AG04449 (cell line): ENCODE measurements at places on chromosomes 7 and 10.
A peak's percentile ranks its signal among the peaks of the same experiment; 100 is the strongest.

DNA sequence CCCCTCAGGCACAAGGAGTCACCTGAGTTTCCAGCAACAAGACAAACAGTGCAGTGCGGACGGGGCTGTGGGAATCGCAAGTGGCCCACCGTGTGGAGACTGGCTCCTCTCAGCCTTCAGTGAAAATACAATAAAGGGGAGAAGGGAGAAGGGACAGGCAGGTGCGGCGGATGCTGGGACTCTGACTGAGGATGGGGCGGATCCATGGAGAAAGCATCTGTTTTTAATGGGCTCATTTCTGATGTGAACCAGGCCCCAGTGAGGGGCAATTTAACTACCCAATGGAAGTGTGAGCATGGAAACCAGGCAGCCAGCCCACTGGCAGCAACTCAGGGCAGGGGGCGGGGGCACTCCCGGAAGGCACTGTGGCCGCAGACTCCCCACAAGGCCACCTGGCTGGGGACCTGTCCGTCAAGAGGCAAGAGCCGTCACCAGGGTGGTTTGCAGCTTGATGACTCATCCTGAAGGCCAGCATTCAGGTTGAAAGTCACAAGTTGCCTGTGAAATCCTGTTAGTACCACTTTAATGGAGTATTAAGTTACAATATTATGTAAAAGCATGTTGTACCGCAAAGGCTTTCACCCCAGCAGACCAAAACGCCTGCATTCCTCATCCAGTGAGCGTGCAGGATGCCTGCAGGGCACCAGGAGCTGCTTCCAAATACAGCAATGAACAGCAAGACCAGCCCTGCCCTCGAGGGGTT is 476.4 kb downstream of the PTPRN2 start:
- DNase-seq = no peak

DNA sequence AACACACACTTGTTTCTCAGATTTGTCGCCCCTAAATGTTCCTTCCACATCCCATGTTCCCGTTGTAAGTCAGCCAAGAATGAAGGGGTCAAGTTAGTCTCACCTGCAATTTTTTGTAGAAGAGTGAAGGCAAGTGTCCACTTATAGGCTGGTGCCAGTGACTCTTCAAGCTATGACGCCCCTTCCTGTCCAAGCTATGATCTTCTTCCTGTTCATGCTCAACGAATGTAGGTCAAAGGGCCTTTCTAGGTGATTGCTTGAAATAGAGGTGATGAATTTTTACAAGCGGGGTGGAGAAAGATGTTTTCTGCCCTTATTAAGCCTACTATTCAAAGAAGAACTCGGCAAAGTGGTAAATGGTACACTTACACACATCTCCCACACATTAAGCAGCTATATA is 41.0 kb downstream of the CDK1 start:
- no peak for DNase-seq

- no peak for DNase-seq
Observed at GRCh38 chr7:7272294-7272693, 90.0 kb downstream of the C1GALT1 start.

GRCh38 chr10:51932530-51932929 is 233.1 kb upstream of the CSTF2T start:
- no peak for DNase-seq

GRCh38 chr7:93923942-93924341 is 2.4 kb downstream of the GNG11 start:
- DNase-seq = no peak

- no peak for DNase-seq
Observed at GRCh38 chr10:78634835-78635234, 433.9 kb upstream of the ZMIZ1 start.

DNA sequence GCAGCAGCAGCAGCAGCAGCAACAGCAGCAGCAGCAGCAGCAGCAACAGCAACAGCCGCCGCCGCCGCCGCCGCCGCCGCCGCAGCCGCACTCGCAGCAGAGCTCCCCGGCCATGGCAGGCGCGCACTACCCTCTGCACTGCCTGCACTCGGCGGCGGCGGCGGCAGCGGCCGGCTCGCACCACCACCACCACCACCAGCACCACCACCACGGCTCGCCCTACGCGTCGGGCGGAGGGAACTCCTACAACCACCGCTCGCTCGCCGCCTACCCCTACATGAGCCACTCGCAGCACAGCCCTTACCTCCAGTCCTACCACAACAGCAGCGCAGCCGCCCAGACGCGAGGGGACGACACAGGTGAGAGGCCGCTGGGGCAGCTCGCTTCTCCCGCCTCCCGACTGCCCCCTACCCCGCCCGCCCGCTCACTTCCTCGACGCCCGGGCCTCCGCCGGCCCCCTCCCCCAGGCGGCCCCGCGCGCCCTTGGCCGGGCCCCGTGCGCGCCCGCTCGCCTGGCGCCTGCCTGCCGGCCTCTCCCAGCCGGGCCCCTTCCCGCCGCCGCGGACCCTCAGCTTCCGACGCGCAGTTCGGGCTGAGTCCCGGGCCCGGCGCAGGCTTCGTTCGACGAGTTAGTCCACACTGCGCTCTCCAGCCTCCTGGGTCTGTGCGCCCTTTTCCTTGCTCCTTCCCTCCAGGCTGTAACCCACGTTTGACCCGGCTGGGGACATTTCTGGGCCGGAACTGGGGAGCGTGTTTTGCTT is 882 bp downstream of the DLX6 start:
- no peak for DNase-seq

DNA sequence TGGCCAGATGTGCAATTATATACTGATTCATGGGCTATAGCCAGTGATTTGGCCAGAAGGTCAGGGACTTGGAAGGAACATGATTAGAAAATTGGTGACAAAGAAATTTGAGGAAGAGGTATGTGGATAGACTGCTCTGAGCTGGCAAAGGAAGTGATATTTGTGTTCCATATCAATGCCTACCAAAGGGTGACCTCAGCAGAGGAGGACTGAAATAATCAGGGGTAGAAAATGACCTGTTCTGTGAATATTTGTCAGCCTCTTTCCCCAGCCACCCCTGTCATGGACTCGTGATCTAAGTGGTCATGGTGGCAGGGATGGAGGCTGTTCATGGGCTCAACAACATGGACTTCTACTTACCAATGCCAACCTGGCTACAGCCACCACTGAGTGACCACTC is 47.0 kb downstream of the PTPRE start:
- DNase-seq = no peak

DNA sequence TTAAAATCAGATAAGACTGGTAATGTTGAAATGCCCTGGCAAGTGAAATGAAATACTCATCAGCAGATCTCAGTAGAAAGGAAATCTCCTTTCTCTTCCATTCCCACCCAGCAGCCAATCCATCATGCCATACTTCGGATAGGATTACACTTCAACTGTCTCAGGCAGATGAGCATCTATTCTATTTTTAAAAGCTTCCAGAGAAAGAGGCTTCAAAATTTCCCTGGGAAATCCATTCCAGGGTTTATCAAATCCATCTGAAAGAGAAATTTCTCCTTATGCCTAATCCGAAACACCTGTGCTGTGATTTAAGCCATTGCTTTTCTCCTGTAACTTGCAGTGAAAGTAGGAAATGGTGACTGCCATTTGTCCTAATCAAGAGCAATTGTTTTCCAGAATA is 60.4 kb upstream of the RAPGEF5 start:
- no peak for DNase-seq

GRCh38 chr7:22447008-22447407 is 53.0 kb downstream of the STEAP1B start:
- no peak for DNase-seq

DNA sequence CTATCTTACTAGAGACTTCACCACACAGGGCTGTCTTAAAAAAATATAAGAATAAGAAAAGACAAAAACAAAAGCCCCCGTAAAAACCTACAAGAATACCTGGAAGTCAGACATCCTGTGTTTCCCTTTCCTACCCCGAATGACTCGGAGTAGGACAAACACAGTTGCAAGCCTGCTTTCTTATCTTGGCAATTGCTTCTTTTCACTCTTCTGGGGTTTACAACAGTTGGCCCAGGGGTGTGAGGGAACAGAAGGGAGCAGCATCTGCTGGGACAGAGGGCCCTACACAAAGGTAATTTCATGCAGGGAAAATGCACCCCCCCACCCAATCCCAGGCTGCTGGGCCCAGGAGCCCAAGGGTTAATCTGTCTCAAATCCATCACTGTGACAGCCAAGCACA is 220.6 kb downstream of the ARHGAP12 start:
- DNase-seq = no peak

GRCh38 chr10:66366163-66366562 is 559.7 kb upstream of the LRRTM3 start:
- DNase-seq = no peak

GRCh38 chr10:58818900-58819299 is 306.2 kb downstream of the BICC1 start:
- peak; percentile 26 for DNase-seq

- DNase-seq = no peak
Observed at GRCh38 chr7:117146059-117146458, 176.8 kb downstream of the WNT2 start.

- no peak for DNase-seq
Observed at GRCh38 chr7:32390210-32390609, 100.0 kb downstream of the LSM5 start.

GRCh38 chr7:35645691-35646090 is 49.2 kb downstream of the HERPUD2 start:
- no peak for DNase-seq

GRCh38 chr7:56110611-56111010 is 4.3 kb upstream of the CHCHD2 start:
- DNase-seq = no peak

- no peak for DNase-seq
Observed at GRCh38 chr10:97640868-97641811, 669 bp downstream of the PI4K2A start.

GRCh38 chr7:117775801-117776200 is 97.4 kb downstream of the CTTNBP2 start:
- DNase-seq = no peak

GRCh38 chr10:16583382-16583781 is 61.7 kb upstream of the C1QL3 start:
- DNase-seq = no peak

DNA sequence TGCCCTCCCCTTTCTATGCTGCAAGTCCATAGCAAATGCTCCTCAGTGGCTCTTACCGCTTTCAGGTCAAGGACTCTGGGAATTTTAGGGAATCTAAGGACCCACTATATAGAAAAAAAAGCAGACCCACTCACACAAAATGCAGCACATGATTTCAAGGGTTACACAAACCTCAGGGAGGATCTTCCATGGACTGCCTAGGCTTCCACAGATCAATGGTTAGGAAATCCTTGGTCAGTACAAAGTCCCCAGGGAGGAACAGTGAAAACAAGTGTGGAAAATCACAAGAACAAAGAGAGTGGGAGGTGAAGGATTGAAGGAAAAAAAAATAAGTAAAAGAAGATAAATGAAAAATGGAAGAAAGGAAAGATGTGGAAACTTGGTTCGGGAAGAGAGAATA is 188.4 kb downstream of the AHR start:
- no peak for DNase-seq

GRCh38 chr10:126090911-126091728 is 194.8 kb downstream of the FANK1 start:
- DNase-seq = peak; percentile 78

DNA sequence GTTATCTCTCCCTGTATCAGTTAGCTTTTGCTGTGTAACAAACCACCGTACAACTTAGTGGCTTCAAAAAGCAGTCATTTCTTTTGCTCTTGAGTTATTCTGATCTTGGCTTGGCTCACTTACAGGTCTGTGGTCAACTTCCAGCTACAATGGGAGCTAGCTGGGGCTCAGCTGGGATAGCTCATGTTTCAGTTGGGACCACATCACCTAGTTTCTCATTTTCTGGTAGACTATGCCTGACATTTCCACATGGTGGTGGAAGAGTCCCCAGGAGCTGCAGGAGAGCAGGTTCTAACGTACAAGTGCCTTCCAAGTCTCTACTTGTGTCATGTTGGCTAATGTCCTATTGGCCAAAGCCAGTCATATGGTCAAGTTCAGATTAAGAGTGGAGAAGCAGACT is 25.8 kb upstream of the PIP4K2A start:
- DNase-seq = no peak

GRCh38 chr7:14055813-14056212 is 66.3 kb upstream of the ETV1 start:
- no peak for DNase-seq

GRCh38 chr10:110057456-110057855 is 49.7 kb downstream of the ADD3 start:
- no peak for DNase-seq

DNA sequence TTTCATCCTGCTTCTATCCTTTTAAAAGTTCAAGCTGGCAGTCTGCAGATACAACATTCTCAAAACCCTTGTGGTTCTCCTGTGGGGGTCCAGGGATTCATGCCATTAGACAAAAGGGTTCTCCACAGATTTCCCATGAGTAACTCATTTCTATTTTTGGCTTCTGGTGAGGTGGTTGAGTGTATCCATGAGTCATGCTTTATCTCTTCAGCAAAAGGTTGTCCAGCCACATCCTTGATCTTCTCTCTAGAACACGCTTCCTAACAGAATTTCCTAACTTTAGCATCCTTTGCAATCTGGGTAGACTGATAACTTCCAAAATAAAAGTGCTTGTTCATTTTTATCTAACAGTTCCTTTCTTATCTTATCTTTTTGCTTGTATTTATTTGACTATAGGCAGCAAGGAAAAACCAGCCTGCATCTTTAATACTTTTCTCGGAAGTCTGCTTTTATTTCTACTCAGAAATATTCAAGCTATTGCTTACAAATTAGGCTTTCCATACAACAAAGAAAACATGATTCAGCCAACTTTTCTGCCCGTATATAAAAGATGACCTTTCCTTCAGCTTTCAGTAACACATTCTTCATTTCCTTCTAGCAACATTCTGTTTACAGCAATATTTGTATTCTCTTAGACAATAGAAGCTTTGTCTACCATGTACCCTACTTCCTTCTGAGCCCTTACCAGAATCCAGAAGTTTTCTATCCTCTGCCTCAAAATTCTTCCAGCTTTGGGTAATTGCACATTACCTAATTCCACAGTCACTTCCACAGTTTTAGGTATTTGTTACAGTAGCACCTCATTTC is 79.3 kb upstream of the IL6 start:
- DNase-seq = peak; percentile 85

- DNase-seq = no peak
Observed at GRCh38 chr7:40720416-40720815, 585.6 kb downstream of the SUGCT start.

DNA sequence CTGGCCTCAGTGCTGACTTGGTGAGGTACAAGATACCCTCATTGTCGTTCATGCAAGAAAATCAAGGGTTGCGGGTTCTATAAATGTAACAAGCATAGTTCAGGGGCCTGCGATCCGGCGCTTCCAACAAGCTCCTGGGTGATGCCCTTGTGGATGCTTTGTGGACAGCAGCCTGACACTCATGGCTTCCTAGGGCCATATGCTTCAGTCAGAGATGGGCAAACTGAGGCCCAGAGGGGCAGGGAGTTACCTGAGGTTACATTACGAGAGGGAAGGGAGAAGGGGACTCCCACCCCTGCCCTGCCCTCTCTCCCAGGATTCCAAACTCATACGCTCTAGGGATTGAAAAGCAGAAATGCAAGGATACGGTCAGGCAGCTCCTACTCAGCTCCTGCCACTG is 296.3 kb upstream of the ZMIZ1 start:
- DNase-seq = no peak

DNA sequence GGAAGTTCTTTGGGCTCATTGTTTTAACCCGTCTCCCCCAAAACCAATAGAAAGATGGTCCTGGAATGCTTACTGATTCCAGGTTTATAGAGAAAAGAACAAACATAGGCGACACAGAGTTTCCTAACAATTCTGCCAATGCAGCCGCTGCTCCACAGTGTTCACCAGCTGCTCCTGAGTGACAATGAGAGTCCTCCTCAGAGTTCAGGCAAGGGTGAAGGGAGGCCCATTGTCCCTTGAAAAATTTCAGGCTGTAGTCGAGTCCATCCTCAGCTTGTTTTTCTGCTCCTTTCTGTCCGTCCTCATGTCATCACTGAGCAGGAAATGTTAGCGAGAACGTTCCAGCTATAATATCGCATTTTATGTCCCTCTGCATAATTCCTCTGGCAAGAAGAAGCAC is 537.6 kb downstream of the TCERG1L start:
- DNase-seq = no peak

- peak; percentile 69 for DNase-seq
Observed at GRCh38 chr7:105975770-105976417, 12.8 kb downstream of the CDHR3 start.
